Ammon's horn (tissue), 1 donor: ENCODE measurements at places on chromosomes 12 and 14.

- DNase-seq = no peak
Observed at GRCh38 chr12:116352315-116352835, 74.9 kb upstream of the MED13L start.

DNA sequence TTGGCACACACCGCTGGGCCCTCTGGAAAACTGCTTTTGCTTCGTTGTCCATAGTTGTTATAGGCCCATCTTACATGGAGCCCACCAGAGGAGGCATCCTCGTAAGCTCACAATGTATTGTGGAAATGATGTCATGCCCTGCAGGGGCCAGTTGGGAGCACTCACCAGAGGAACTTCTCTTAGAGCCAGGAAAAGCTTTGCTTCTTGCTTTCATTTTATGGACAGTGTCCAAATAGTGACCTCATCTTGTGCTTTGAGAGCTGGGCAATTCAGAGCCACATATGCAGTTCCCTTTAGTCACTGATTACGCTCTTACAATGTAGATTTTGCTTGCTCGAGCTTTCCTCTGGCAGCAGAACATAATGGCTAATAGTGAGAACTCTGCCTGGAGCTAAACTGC, 275.6 kb downstream of the AACS start:
- DNase-seq = peak; percentile 70

- DNase-seq = no peak
Observed at GRCh38 chr14:66476964-66477363, 9.2 kb upstream of the CCDC196 start.

DNA sequence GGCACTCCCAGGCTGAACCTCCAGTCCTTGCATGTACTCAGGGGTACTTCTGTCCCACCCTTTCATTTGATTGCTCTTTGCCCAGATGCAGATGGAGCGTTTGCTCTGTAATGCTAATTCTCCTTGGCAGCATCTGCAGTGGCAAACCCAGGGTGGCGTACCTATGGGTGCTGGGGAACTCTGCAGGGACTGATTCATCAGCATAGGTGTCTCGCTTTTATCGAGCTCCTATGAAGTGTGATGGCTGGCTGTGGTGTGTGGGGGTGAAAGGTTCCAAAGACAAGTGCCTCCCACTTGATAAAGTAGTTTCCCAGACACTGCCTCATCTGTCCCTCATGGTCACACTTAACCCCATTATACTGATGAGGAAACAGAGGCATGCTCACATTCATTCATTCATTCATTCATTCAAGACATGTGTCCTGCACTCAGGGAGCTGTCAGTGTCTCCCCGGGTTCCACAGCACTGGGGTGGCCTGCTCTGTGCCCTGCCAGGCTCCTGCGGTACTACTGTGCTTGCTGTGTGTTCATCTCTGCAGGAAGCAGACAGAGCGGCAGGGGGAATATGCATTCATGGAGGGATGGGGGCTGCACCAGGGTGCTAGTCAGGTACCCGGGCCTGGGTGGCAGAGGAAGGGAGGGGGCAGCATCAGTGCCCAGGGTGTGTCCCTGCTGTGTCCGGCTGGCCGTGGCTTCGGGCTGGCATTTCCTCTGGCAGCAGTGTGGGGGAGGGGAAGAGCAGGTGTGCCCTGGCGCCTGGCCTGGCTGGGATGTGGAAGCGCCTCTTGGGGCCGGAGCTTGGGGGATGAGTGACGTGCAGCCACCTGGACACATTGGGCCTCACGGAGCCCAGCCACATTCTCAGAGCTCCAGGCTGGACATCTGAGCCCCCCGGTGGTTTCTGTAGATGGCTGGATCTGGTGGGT, 110.9 kb downstream of the TSPAN9 start:
- DNase-seq = no peak

DNA sequence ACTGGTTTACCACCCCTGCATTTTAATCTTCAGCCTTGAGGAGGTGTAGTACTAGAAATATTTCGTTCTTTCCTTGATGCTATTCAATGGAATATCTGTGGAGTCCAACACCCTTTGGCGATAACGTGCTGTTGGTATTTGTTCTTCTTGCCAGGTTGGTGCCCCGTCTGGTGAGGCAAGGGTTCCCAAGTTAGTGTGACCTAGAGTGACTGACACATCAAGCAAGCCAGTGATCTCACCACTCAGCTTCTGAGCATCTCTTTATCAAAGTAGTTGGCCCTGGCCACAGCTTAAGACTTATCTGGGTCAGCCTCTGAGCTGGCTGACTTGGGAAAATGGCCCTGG, 60.2 kb downstream of the PLXNC1 start:
- no peak for DNase-seq

- no peak for DNase-seq
Observed at GRCh38 chr14:31992011-31992447, 85.1 kb upstream of the ARHGAP5 start.

DNA sequence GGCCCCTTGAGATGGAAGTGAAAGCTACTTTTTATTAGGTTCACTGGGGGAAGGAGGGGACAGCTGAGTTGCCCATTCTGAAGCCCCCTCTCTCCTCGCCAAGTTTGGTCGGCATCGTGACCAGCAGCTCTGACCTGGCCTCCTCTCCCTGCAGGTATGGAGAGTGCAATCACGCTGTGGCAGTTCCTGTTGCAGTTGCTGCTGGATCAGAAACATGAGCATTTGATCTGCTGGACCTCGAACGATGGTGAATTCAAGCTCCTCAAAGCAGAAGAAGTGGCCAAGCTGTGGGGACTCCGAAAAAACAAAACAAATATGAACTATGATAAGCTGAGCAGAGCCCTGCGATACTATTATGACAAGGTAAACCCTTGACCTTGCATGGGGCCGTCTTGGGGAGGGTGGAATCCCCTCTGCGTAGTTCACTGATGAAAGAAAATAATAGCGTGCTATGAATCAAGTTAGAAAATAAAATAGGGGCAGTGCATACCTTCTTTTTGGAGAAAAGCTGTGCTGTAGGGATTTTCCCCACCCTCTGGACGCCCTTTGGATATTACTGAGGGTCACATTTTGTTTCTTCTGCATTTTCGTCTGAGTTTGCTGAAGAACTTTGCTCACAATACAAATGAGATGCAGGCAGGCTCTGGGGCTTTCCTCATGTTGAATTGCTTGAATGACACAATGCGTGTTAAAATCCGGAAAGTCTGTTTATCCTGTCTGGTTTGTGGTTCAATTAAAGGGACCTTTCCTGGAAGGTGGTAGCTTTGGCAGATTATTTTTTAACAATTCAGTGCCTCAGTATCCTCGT, 29.4 kb downstream of the ELK3 start:
- no peak for DNase-seq

- DNase-seq = no peak
Observed at GRCh38 chr14:69626132-69626500, 14.7 kb downstream of the SUSD6 start.

DNA sequence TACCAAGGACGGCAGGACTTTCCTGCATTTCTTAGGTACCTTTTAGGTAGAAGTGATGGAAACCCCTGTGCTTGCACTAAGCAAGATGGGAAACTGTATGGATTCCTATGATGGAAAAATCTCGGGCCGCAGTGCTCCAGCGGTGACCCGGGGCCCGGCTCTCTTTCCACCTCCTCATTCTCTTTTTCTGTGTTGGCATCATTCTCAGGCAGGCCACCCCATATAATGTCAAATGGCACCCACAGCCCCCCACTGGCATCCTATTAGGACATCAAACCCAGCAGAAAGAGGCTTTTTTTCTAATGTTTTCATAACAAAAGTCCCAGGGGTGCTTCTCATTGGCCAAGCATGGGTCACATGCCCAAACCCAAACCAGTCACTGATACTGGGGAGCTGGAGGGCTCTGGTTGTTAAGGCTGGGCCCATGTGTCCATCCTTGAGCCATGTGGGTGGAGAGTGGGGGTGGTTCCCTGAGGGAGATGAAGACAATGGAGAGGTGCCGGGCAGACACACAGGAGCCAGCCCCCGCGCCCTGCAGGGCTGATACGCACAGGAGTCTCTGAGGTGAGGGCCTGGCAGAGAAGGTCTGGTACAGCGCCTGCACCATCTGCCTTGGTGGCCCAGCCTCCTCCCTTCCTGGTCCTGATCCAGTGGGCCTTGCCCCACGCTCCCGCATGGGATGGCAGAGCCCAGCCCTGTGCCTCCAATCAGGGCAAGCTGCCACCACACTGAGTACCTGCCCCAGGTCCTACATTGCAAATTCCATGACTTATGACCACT, 142.1 kb downstream of the CALM1 start:
- no peak for DNase-seq

DNA sequence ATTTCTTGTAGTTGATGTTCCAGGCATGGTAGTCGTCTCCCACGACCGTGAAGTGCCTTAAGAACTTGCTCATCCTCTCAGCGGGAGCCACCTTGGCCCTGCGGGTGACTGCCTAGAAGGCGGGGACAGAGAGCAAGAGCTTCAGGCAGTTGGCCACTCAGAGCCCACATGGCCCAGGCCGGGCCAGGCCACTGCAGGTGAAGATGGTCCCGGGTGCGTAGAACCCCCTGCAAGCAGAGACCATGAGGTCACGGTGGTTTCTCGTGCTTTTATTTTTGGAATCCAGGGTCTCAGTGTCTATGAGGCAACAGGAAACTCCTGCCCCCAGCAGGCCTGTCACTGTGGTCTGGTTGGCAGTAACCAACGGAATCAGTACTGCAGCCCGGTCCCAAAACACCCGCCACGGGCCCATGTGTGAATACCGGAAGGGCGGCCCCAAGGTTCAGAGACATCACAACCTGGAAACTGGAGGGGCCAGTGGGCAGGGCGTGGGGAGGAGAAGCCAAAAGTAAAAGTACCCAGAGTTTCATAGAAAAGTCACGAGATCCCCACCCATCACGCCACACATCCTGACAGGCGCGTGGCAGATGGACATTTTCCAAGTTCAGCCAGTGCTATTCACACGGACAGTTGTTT, 27.5 kb downstream of the HVCN1 start:
- peak; percentile 23 for DNase-seq

- no peak for DNase-seq
Observed at GRCh38 chr12:42502682-42503081, 86.9 kb downstream of the PRICKLE1 start.

GRCh38 chr12:105233041-105233905, 2.7 kb downstream of the APPL2 start:
- DNase-seq = peak; percentile 57

DNA sequence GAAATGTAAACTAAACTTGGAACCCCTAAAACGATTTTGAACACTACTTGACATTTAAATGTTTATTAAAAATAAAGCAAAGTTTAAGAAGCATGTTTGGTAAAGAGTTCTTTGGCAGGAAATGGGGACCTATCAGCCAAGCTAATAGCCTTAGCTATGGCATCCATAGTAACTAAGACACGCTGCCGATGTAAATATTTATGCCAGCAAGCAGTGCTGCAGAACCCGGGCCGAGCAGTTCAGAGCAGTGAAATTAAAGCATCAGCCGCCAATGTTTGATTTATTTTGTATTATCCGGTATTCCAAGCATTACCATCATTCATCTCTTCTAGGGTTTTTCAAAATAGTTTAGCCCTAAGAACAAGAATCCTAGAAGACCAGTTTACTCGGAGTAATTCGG, 61.6 kb downstream of the PPP2R5C start:
- DNase-seq = no peak

DNA sequence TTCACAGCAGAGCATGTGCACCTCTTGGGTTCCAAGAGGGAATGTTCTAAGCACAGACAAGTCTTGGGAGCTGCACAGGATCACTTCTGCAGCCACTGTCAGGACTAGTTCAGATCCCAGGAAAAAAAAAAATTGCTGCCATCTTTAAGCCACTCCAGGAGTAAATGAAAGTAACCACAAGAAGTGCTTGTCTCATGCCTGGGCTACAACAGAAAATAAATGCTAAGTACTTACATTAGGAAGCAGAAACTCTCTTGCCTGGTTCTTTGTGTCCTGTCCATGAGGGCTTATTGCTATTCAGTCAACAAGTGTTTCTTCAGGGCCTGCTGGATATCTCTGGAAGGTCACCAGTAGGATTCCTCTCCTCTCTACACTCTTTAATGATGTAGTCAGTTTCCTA, 176.1 kb downstream of the KTN1 start:
- DNase-seq = no peak

DNA sequence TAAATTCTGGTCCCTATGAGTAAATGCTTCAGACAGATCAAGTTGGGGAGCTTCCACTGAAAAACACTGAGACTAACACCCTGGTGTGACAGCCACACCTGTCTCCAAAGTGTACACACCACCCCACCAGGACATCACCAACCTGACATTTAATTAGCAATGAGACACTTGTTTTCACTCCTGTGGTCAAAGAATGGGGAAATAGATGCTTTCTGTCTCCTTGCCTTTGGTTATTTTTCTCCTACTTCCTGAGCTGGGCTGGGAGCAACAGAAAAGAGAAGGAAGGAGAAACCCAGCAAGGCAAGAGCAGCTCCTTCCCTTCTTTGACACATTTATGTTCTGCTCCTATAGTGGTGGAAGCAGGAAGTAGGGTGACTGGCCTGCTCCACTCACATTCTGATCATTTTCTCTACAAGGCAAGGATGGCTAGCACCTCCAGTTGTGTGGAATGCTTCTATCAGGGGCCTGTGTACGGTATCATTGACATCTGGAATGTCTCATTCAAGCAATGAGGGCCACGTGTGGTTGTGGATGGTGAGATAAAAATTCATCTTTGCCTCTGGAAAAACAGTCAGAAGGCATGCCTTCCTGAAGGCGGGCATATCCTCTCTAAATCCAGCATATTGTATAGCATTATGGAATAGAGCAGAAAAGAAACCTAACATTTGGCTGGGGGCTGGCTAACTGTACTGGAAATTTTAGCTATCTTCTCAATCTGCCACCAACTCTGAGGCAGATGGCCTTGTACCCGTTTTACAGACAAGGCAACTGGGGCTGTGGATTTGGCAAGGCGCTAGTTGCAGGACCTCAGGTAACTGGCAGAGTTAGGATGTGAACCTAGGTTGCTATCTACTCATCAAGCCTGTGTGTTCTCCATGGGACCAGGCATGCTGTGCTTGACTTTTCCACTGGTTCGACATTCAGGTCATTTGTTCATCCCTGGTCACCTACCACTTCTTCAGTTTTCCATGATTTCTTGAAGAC, 24.8 kb upstream of the LGALS3 start:
- DNase-seq = peak; percentile 34

GRCh38 chr12:107718606-107719005, 33.0 kb downstream of the PWP1 start:
- DNase-seq = no peak

DNA sequence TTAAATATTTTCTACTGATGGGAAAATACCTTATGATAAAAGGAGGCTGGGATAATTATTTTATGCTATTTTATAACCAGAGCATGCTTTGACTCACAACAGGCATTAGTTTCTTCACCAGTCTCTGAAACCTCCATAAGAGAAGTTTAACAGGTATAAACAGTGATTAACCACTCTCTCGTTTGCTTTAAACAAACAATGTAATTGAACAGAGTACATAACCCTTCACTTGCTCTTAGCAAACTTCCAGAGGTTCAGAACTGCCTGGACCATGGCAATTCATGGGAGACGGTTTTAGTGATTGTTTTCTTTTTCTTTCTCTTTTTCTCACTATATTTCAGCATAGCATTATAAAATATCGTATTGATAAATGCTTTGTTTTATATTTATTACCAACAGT, 35.3 kb downstream of the CFAP251 start:
- no peak for DNase-seq

- DNase-seq = no peak
Observed at GRCh38 chr12:49621651-49622500, 1.5 kb upstream of the PRPF40B start.
